ENCODE measurements at places on chromosomes 6 and 20.

GRCh38 chr6:126531286-126531685 lies 191.4 kb downstream of the CENPW start:
- DNase-seq, result no peak

- no peak for DNase-seq
Measured at GRCh38 chr6:53723331-53723730, 57.8 kb upstream of the KLHL31 start.

DNA sequence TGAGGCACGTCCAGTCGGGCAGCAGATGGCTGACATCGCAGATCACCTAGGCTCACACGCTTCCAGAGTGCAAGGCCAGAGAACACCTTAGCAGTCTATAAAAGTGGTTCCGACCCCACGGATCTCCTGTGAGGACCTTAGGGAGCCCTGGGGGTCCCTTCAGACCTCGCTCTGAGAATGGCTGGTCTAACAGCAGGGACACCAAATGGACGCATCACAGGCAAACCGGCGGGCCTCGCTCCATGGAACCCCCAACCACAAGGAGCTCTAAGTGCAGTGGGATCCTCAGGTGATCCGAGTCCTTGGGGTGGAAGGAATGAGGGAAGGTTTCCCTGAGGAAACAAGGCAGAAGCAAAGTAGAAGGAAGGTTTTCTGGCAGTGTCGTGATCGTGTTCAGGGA lies 135.4 kb downstream of the SMOC2 start:
- no peak for DNase-seq

- DNase-seq, result no peak
Measured at GRCh38 chr6:139425780-139426179, 51.3 kb upstream of the CITED2 start.

- DNase-seq, result no peak
Measured at GRCh38 chr6:142374965-142375733, 73.3 kb downstream of the ADGRG6 start.

GRCh38 chr6:168347615-168348014 lies 28.0 kb upstream of the DACT2 start:
- DNase-seq, result no peak

DNA sequence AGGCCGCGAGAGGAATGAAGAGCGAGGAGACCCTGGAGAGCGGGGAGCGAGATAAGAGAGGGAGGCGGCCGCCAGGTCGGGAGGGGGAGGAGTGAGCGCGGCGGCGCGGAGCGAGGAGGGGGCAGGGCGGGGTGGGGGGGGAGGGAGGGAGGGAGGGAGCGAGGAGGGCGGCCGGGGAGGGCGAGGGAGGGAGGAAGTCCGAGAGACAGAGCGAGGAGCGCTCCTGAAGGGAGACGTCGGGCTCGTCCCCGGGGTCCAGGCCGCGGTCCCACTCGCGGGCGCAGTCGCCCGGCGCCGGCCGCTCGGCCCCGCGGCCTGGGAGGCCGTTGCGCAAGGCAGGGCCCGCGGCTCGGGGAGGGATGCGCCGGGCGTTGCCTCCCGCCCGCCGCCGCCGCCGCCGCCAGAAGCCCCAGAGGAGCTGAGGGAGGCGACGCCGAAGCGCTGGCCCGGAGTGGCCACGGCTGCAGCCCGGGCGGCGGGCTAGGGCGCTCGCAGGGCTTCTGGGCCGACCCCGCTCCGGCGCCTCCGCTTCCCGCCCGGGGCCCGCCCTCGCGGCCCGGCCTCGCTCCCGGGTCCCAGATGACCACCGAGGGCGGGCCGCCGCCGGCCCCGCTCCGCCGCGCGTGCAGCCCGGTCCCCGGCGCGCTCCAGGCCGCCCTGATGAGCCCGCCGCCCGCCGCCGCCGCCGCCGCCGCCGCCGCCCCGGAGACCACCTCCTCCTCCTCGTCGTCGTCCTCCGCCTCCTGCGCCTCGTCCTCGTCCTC lies at the start of gene FOXF2:
FOXF2 (plus strand) TSS at position 208 of the 764 bp plus-strand sequence; CDS start at position 580, 372 bp downstream.
- DNase-seq, result no peak

GRCh38 chr6:74409447-74409846 lies 713.4 kb downstream of the CD109 start:
- DNase-seq, result no peak

DNA sequence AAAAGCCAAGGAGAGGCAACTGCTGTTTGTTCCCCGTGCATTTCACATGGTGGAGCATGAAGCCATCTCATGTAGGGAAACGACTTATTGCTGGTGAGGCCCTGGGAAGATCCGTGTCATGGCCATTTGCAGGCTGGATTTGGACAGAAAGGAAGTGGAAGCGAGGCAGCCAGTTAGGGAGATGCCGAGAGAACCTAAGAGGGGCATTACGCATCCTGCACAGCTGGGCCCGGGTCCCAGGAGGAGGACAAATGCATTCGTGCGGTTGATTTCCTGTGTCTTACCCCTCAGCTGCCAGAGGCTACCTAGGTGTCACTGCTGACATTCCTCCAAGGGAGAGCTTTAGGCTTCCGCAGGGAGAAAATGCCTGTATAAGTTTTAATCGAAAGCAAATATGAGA lies 316.2 kb upstream of the CDYL start:
- DNase-seq, result no peak

- DNase-seq, result no peak
Measured at GRCh38 chr6:126293891-126294524, 45.9 kb upstream of the CENPW start.

DNA sequence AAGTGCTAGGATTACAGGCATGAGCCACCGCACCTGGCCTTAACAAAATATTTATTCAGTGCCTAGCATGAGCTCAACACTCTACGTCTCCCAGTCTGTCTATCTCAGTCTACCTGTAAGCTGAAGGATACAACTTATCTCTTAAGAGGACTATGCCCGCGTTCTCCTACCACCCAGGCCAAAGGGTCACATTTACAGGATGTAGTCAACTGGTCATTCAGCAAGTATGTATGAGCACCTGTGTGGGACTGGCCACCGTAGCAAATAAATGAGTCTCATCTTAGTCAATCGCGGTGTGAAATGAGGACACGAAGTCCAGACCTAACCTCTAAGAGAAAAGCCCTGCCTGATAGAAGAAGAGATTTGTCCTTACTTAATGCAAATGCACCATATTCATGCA lies 49.9 kb downstream of the MUC22 start:
- no peak for DNase-seq

- DNase-seq, result no peak
Measured at GRCh38 chr6:37583261-37583660, 83.6 kb upstream of the CCDC167 start.

GRCh38 chr6:95785785-95786184 lies 208.4 kb downstream of the MANEA start:
- DNase-seq, result no peak

DNA sequence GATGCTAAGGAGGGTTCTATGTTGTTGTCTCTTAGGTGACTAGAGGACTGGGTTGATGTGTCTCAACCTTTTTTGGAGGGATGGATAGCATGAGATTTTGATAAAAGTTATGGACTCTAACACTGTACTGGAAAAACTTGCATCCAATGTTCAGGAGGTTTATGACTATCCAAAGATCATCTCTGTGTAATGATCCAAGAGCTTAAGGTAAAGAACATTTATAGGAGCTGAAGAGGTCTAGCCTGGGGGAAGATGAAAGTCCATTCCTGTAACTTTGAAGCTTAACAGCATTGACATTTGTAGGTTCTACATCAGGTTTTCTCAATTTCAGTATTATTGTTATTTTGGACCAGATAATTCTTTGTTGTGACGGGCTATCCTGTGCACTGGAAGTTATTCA lies 48.9 kb downstream of the ESF1 start:
- no peak for DNase-seq

DNA sequence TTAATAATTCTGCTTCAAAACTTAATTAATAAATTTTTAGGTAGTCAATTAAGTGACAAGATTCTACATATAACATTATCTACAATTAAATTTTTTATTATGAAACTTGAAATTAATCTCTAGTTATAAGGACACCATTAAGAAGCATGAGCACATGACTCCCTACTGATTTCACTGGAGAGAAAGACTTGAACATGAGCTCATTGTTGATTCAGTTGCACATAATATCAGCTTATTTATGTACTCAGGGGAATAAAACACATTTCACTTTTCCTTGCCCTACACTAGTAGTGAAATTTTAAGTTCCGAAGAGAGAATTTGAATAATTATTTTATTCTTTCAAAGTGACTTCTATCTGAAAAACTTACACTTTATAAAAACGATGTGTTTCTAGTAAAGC lies 370.2 kb upstream of the EPHA7 start:
- DNase-seq, result no peak

GRCh38 chr6:16272201-16272600 lies 33.8 kb downstream of the GMPR start:
- no peak for DNase-seq

- DNase-seq, result no peak
Measured at GRCh38 chr6:142406131-142406530, 104.3 kb downstream of the ADGRG6 start.

DNA sequence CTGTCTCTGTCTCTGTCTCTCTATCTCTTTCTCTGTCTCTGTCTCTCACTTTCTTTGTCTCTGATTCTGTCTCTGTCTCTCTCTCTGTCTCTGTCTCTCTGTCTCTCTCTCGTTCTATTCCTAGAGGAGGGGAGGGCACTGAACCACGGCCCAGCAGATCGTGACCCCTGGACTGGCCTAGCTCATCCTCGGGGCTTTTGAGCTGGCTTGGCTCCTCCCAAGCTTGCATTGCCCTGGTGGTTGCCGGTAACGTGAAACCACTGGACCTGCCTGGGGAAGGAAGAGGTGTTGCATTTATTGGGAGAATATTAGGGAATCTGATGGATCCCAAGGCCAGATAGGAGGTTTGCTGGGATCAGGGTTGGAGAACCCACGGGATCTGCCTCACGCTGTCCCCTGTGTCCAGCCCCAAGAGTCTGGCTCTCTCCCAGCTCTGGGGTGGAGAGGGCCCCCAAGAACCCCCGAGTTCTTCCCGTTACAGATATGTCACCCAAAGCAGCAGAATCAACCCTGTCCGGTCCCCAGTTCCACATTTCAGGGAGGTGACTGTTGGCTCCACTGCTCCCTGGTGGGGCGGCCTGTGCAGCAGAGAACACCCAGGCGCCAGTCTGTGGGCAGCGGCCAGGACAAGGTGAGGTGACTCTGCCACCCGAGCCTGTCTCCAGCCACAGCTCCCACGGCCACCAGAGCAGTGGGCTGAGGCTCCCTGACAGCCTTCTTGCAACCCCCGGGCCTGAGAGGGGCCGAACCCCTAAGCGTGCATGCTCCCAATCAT lies 228.3 kb downstream of the TTLL2 start:
- DNase-seq, result no peak

GRCh38 chr6:137717074-137718073 lies 149.7 kb upstream of the TNFAIP3 start:
- DNase-seq, result no peak
